ENCODE measurements at places on chromosomes 3 and 15.

DNA sequence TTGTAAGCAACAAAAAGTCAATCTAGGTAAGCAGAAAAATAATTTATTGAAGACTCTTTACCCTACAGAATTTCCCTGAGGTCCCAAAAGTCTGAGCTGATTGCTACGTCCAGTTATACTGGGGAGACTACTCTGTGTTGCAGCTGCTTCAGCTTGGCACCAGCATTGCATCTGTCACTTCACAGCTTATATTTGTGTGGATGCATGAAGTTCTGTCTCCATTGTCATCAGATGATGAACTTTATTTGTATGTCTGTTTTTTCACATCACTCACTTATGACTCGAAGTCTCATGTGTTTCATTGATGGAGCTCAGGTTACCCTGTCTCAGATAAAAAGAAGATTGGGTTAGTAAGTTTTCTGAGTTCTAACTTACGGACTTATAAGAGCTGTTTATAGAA is 75.3 kb upstream of the LRRFIP2 start:
- DNase-seq = no peak

- no peak for DNase-seq
Measured at GRCh38 chr3:32990116-32990515, 38.7 kb downstream of the CCR4 start.

DNA sequence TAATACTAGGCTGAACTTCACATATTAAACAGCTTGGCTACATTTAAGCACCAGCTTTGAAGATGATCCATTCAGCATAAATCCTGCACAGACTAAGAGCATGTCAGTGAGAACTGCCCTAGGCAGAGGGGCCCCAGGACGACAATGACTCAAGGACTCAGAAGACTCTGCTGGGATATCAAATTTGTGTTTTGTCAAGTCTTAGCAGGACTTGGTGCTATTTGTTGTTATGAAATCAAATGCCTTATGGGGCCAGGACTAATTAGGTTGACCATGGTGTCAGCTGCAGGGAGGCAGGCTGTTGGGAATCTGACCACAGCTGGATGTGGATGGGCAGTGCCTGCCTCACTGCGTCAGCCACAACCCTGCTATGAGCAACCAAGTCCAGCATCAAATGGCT is 91.8 kb downstream of the RYR3 start:
- DNase-seq = no peak

- no peak for DNase-seq
Measured at GRCh38 chr3:114272271-114272670, 21.6 kb upstream of the TIGIT start.

GRCh38 chr3:9750556-9751411 is 1.0 kb downstream of the OGG1 start:
- no peak for DNase-seq

DNA sequence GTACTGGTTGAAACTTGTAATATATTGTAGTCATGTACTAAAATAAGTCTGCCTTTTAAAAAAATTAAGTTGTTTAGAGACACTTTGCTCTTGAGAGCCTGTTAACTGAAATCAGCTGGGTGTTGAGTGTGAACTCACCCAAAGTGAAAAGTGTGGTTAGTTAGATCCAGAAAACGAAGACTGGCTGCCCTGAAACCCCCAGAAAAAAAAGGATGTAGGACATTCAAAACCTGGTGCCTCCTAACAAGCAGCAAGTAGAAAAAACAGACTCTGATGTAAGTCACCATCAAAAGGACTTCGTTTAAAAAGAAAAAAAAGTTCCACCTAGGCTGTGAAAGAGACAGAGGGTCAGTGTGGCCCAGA is 40.8 kb downstream of the UMPS start:
- DNase-seq = no peak

DNA sequence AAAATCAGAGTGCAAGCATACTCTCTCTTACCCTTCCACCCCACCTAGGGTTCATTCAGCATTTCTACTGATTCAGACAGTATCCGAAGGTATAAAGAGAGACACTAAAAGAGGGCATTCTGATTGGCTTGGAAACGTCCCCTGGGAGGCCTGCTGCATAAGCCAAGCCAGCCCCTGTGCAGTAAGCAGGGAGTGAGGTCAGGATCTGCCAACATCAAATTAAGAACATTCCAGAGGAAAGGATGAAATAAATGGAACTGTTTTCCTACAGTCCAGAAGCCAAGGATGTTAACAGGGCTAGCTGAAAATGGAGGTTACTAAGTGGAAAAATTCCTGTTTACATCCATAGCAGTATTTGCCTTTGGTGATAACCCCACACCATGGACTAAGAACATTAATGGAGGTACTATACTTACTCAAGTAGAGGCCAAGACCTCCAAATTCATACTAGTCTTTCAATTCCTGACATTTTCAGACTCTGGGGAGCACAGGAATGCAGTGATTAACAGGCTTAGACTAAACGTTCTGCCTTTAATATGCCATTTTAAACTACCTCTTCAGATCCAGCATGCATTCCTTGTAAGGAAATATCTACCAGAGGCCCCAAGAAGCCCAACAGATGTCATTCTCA is 34.5 kb downstream of the NPTN start:
- no peak for DNase-seq

DNA sequence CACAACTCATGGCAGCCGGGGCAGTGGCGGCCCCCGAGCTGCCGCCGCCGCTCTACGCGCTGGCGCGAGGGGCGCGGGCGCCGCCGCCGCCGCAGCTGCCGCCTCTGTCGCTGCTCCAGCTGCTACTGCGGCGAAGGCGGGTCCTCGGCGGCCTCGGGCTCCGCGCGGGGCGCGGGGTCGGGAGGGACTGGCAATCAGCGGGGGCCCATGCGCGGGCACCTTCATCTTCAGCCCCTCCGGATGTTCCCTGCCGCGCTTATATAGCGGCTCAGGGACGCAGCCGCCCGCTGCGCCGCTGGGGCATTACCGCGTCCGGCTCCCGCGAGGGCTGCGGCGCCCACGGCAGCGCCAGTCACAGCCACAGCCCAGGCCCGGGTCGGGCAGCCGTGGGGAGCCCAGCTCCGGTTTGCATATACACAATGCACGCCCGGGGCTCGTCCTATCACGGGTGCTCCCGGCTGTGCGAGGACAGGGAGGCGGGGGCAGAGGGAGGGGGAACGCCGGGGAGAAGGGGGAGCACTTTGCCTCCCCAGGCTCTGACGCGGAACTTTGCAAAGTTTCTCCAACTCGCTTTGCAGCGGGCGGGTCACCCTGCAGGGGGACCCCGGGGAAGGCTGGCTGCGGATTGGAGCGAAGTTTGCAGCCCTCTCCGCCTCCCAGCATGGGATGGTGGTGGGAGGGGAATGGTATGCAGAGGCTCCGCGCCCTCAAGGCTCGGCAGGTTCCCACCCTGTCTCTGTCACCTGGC is at the start of gene VGLL3:
VGLL3 (minus strand) TSS at position 416 of the 748 bp plus-strand sequence; CDS start at position 10, 406 bp downstream.
- DNase-seq = no peak

DNA sequence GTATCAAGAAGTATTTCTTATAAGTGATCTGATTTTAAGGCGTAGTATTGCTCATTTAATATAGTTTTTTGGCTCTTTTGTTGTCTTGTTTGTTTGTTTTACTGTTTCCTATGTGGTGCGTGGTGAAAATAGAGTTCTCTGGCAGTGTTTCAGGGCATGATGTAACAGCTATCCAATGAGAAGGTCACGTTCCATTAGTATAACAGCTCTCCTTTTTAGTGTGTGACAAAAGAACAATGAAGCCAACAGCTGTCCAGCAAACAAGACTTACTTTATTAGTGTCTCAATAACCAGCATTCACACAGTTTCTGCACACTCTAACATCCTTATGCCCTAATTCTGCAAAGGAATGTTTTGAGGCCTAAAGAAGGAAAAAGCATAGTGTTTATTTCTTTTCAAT is 127.9 kb downstream of the SLC25A26 start:
- no peak for DNase-seq

- DNase-seq = no peak
Measured at GRCh38 chr15:89472785-89473256, 23.6 kb downstream of the RHCG start.

DNA sequence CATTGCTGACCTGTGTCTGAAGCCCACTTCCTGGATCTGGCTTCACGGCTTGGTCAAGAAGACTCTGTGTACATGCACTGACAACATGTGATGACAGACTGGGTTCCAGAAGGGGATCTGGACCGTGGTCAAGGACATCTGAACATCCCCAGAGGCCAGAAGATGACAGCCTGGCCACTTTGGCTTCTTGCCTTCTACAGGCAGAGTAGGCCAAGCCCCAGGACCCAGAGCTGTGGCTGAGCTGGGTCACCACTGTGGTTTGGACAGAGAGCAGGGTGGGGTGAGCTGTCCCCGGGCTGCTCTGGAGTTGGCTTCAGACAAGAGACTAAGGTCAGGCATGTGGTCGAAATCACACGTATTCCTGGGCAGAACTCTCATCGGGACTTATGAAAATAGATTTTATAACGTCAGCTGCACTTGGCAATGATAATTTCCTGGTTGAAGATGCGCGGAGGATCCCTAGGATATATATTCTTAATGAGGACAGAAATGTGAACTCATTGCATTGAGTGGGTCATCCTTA is 114.1 kb upstream of the FRMD4B start:
- no peak for DNase-seq

- DNase-seq = no peak
Measured at GRCh38 chr3:138317687-138318086, 12.0 kb downstream of the NME9 start.

DNA sequence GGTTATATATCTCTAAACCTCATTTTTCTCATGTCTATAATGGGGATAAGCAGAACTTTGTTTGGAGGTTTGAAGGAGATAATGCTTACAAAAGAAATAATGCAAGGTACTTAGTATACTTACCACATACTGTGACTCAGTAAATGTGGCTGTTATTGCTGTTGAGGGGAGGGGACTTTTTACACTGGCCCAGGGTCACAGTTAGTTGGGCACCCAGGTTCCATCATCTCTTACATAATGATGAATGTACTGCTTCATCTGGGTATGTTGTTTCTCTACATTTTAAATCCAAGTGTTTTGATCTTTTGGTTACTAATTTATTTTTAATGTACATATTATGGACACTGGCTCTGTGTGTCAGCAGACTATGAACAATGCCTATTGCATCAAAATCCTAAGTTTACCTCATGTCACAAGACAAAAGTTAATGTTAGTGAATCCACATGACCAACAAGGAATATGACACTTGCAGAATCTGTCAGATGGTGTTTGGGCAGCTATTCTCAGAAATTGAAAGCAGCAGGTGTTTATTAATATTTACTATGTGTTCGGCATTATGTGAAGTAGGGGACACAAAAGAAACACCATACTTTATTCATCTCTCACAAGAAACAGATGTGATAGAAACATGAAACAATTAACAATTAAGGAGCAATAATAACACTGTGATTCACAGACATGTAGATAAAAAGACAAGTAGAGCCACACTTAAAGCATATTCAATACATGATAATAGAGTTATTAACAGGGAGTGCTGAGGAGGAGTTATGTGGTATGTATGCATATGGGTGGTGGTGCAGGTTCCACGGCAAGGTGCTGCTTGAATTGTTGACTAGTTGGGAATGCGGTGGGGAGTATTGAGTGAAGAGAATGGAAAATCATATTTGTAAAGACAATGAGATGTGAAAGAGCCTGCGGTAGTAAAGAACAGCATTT is 109.7 kb downstream of the GALK2 start:
- DNase-seq = no peak

- no peak for DNase-seq
Measured at GRCh38 chr3:6301626-6302025, 559.3 kb upstream of the GRM7 start.

DNA sequence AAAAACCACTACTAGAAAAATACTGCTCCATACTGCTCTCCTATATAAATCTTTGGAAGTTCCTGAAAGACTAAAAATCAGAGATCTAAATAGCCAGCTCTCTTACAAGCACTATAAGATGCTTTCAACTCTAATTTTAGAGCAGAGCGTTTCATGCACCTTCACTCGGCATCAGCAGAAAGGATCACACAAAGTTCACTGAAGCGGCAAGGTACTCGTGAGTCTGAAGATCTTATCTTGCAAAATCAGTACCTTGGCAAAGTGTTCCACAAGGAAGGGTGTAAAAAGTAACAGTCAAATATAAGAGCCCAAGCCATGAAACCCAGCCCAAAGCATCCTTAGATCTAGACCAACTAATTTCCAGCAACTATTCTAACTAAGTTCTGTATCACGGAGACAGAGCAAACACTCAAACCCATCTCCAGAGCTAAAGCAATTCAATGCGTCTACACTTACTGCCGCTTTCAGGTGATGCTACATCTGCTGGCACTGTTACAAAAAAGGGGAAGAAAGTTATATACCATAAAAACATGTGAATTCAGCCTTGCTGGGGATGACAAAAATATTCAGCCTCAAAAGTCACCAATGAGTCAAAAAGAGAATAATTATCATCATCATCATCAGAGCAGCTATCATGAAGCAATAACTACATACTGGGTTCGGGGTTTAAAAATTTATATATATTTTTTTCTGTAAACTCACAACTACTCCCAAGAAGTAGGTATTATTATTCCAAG is 16.3 kb downstream of the VPS39 start:
- DNase-seq = no peak

DNA sequence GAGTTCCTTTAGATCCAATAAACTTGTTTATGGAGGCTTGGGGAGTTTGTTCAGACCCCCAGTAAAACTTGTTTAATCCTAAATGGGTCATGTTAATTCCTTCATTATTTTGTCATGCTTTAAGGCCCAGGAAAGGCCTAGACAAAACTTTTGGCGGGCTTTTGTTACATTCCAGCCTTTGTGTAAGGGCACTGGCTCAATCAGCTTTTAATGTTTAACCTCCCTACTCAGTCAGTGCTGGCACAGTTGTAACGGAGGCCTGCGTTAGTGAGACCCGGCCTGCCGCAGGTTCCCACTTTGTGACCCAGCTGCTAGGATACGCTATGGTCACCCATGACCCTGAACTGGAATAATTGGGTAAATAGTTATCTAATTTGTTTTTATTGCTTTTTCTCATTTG is 59.2 kb downstream of the OXSM start:
- no peak for DNase-seq

DNA sequence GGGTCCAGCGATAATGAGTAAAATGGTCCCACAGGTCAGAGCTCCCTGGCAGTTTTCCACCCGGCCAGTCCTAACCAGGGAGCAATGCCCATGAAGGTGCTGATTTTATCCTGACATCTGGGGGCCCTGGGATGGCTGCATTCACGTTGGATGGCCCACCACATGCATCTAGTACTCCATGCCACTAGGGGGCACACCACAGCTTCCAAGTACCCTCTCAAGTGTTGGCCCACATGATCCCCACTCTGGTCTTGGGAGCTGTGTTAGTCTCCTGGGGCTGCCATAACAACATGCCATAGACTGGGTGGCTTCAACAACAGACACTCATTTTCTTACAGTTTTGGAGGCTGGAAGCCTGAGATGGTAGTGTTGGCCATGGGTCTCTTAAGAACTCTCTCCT is 225.5 kb downstream of the SLCO3A1 start:
- no peak for DNase-seq
